Activated T-cell treated with anti-CD3 and anti-CD28 coated beads for 48 hours (primary cell): ENCODE measurements at places on chromosomes 6 and 20.
A peak's percentile ranks its signal among the peaks of the same experiment; 100 is the strongest.

GRCh38 chr6:87115402-87116135 lies 20.7 kb upstream of the CGA start:
- DNase-seq, result no peak

DNA sequence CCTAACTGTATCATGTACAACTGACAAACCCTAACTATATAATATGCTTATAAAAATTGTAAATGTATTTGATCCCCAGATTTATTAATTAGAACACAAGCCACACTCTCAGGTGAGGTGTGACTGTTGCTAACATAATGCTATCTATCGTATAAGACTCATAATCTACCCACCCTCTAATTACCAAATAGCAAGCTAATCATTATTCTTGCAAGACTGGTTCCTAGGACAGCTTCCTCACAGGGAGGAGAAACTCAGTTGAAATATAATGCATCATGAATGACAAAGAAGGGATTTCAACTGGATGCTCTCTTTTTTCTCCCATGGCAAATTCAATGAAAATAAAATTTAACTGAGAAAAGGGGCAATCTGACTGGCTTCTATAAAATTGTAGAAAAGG lies 35.4 kb downstream of the ELOVL4 start:
- no peak for DNase-seq

- DNase-seq, result no peak
Measured at GRCh38 chr6:48743738-48744137, 632.7 kb upstream of the PTCHD4 start.

DNA sequence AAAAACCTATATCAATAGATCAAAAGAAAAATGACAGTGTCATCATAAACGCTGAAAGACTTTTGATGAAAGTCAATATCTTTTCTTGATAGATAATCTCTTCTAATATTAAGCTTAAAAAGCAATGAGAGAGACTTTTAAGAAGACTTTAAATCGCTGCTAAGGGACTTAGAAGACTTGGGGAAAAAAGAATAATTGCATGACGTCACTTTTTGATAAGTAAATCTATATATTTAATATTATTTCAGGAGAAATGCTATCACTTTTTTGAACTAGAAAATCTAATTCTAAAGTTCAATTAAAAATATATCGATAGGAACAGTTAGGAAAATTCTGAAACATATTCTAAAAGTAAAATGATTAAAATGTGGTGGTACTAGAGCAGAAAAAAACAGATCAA lies 78.7 kb upstream of the TSHZ2 start:
- no peak for DNase-seq

DNA sequence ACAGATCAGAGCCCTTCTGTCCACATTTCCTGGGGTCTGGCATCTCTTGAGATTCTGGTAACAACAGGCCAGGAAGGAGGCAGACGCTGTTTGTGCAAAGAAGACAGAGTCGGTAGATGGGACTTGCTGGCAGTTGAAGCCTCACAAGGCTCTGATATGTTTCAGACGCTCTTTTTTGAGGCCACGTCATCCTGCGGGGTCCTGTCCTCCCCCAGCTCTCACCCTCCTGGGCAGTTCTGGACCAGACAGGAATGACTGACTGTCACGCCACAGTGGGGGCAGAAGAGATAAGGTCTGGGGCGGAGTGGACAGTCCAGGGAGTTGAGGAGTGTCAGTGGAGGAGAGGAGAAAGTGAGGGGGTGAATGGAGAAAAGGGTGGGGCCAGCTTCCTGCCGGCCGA lies 87.1 kb upstream of the SULF2 start:
- DNase-seq, result no peak

DNA sequence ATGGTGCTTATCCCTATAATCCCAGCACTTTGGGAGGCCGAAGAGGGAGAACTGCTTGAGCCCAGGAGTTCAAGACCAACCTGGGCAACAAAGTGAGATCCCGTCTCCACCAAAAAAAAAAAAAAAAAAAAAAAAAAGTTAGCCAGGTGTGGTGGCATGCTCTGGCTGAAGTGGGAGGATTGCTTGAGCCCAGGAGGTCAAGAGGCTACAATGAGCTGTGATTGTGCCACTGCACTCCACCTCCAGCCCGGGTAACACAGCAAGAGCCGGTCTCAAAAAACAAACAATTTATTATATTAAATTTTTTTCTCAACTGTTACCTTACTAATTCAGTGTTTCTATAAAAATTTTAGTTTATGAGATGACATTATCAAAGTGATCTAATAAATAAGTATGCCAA lies 85.4 kb upstream of the MAP7 start:
- no peak for DNase-seq

- DNase-seq, result peak; percentile 91
Measured at GRCh38 chr20:31572701-31573554, 32.2 kb upstream of the ID1 start.

DNA sequence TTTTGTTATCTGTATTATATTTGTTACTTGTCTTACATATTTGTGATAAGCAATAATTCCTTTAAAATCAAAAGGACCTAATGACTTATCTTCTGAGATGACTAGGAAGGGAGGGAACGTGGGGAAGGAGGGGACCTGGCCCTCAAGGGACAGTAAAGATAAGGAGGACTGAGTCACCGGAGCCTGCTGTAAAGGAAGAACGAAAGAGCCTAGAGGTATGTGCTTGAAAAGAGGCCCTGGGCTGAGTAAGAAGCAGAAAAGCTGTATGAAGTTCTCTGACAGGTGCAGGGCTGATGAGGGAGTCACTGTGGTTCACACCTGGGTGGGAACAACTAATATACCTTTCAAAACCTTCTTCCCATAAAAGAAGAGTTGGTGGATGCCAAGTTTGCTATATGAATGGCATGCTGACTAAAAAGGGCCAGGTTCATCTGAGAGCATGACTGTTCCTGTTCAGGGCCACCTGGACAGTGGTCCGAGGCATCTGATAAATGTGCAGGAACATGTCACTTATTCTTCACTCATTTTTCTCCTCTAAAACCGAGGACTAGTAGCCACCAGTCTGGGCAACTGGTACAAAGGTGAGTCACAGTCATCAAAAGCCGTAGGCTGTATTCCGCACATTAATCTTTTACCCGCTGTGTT lies 111.3 kb downstream of the TNFAIP3 start:
- DNase-seq, result peak; percentile 22

DNA sequence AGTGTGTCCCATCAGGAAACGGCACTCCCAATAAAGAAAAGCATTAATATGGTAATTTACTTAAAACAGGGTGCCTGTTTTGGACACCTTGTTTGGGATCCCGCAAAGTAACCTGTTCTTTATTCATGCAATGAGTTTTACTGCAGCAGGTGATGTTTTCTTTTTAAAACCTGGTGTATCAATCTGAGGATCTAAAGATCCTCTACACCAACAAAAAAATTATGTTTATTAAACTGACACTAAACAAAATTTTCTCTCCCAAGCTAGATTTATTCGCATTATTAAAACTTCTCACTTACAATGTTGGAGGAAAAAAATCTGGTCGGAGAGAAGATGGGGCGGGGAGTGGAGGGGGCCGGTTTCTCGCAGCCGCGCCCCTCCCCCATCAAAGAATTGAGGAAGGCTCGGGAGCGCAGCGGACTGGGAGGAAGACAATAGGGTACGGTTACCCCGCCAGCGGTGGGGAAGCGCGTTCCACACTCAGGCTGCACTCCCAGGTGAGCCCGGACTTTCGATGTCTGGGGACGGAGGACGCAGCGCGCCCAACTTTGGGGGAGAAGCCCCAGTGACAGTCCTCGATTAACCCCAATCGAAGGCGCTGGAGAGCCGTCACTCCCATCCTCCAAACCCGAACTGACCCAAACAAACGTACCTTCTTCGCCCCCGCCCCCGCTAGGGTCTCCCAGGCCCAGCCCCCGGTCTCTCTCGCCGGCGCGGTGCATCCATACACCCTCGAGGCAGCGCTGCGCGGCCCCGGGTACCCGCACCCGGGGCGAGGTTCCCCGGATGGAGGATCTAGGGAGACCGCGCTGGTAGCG lies 1.3 kb downstream of the CD24 start:
- DNase-seq, result no peak

- no peak for DNase-seq
Measured at GRCh38 chr6:74058606-74059005, 362.6 kb downstream of the CD109 start.

DNA sequence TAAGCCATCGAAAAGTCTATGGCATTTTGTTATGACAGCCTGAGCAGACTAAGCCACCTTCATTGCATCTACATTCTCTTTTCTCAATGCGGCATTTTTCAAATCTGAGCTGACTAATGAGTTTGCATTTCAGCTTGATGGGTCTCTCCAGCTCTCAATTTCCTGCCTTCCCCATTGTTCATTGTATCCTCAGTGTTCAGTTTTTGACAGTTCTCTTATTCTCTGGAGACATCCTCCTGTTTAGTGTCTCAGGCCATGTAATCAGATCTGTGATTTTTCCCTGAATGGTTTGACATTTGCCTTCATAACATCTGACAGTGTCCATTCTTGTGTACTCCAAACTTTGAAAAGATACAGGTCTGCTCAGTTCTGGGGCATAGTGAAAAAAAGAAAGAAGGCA lies 27.9 kb upstream of the MCM3 start:
- no peak for DNase-seq

DNA sequence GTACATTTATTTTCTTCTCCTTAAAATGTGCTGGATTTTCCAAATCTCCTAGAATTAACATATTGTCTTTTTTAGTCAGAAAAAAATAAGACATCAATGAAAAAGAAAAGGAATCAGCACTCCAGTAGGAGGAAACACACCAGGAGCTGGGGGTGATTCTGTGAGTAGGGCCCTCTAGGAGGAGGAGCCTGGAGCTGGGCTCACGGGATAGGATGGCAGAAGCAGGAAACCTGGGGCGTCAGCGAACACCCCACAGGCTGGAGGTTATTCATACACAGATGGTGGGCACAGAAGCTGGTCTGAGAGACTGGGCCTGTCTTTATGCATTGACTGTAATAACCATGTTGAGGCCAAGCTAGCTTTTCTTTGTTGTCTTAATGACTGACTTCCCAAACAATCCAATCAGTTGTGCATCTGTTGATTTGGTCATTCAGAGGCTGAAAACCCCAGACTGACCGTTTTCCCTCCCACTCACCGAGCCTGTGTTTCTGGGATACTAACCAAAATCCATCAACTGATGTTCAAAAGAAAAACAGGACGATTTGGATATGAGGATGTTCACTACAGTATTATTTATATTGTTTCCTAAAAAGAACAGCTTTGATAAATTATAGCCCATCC lies 53.1 kb downstream of the CPNE5 start:
- no peak for DNase-seq

DNA sequence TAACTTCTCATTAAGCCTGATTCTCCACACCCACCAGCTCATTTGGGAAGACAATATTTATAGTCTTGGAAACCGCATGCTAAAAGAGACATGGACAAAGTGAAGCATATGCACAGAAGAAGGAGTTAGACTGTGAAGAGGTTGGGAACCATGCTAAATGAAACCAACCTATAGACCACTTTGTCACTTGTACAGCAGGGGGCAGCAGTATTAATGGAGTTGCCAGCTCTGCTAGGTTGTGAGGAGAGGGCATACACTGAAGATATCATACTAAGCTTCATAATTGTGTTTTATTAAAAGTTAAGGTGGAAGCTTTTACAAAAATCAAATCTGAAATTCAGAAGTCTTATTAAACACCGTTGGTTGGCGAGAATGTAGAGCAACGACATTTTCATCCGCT lies 38.3 kb upstream of the HMGCLL1 start:
- no peak for DNase-seq

- no peak for DNase-seq
Measured at GRCh38 chr20:44106615-44107014, 80.4 kb downstream of the JPH2 start.

- DNase-seq, result no peak
Measured at GRCh38 chr6:151070631-151071051, 169.1 kb upstream of the AKAP12 start.

DNA sequence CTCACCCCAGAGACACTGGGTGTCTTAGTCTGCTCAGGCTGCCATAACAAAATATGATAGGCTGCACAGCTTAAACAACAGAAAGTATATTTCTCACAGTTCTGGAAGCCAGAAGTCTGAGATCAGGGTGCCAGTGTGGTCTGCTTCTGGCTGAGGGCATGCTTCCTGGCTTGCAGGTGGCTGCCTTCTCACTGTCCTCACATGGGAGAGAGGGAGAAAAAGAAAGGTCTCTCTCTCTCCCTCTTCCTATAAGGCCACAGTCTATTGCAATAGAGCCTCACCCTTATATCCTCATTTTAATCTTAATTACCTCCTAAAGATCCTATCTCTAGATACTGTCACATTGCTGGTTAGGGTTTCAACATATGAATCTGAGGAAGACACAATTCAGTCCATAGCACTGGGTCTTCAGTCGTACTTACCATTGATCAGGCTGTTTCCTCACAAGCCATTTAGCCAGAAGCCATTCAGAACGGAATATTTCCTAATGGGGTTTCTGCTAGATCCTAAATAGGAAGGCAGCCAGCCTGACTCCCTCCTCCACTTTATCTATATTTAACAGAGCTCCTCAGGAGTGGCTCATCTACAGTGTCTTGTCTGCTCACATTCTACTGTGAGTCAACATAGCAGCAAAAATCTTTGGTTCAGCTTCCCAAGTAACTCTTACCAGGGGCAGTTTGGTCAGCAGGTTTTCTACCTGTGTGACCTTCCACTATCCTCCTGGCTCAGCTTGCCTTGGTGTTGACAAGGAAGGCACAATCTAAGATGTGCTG lies 42.2 kb downstream of the CD164 start:
- no peak for DNase-seq

GRCh38 chr6:7219310-7219709 lies 93.7 kb downstream of the SSR1 start:
- peak; percentile 9 for DNase-seq

DNA sequence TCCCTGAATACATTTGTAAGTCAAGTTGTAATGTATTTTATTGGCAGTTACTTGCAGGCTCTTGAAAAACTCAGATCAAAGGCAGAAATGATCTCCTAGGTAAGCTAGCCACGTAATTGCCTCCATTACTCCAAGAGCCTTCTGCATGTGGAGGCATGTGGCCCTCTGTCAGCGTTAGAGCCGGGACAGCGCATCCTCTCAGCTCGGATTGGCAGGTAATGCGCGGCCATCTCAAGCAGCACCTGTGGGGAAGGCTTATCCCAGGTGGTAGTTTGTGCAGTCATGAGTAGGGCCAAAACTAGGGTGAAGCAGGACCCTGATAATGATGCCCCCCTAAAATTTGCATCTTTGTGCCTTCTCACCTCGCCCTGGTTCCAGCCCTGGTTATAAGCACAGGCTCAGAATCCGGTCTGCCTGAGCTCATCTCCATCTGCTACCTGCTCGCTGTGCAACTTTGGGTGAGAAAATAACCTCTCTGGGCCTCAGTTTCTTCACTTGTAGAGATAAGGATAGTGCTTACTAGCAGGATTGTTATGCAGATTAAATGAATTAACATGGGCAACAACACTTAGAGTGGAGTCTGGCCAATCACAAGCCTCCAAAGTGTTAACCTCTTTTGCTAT lies 157.5 kb upstream of the PMEPA1 start:
- no peak for DNase-seq

GRCh38 chr6:29507319-29507718 lies 19.6 kb upstream of the MAS1L start:
- DNase-seq, result no peak

DNA sequence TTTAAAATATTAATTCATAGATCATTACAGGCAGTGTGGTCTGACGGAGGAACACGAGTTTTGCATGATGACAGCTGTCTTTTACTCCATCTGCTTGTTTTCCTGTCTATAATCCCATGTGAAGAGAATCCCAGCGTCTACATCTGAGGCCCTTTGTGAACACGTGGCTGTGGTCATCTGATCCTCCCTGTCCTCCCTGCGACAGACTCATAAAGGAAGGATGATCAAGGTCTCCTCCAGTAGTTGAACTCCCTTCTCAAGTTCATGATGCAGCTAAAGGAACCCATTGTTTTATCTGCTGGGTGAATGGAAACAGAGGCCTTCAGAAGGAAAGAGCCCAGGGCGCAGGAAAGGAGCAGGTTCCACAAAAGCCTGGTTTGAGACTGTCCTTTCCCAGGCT lies 435.8 kb upstream of the JARID2 start:
- DNase-seq, result no peak

- no peak for DNase-seq
Measured at GRCh38 chr6:6818078-6818639, 229.6 kb downstream of the LY86 start.
